ENCODE measurements at places on chromosomes 13 and 19.

DNA sequence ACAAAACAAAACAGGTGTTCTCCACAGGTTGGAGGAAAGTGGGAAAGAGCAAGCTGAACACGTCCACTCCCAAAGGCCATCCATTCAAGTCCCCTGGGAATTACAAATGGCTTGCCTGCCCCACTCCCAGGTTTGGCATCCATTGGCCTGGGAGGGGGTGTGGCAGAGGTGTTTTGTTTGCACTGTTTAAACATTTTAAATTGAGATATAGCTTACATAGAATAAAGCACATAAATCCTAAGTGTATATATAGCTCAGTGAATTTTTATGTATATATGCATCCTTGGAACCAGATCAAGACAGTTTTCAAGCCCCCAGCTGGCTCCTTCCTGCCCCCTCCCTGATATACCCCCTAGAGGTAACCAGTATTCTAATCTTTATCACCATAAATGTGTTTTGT, 12.7 kb downstream of the SLC25A42 start:
- no peak for DNase-seq

DNA sequence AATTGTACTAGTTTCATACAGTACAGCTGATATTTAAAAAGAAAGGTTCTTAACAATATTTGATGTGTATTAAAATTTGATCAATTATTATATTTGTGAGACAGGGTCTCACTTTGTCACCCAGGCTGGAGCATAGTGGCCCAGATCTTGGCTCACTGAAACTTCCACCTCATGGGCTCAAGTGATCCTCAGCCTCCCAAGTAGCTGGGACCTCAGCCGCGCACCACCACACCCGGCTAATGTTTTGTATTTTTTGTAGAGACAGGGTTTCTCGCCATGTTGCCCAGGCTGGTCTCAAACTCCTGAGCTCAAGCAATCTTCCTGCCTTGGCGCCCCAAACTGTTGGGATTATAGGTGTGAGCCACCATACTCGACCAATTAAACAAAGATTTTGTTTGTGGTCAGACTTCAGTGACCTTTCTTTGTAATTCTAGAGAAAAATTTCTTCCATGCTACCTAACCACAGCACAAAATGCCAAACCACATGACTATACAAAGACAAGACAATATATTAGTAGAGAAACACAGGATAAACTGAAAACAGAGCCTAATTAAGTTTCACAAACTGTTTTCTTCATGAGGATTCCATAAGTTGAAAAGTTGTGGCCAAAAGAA, 59.6 kb downstream of the RBM26 start:
- DNase-seq, result no peak

GRCh38 chr19:15323496-15324235, 8.7 kb downstream of the BRD4 start:
- DNase-seq, result no peak

GRCh38 chr19:38975214-38975860, at the start of gene FBXO17:
FBXO17 (minus strand) TSS chr19:38975742; CDS start chr19:38950319, 25,423 bp downstream.
- no peak for DNase-seq

- no peak for DNase-seq
Observed at GRCh38 chr13:26821672-26822071, 61.1 kb upstream of the GPR12 start.

GRCh38 chr13:21012841-21013681, 48.3 kb downstream of the LATS2 start:
- DNase-seq, result no peak

GRCh38 chr19:22354665-22355064, 67.5 kb downstream of the ZNF98 start:
- no peak for DNase-seq

- DNase-seq, result peak; percentile 58
Observed at GRCh38 chr19:518598-519231, 11.4 kb downstream of the TPGS1 start.

DNA sequence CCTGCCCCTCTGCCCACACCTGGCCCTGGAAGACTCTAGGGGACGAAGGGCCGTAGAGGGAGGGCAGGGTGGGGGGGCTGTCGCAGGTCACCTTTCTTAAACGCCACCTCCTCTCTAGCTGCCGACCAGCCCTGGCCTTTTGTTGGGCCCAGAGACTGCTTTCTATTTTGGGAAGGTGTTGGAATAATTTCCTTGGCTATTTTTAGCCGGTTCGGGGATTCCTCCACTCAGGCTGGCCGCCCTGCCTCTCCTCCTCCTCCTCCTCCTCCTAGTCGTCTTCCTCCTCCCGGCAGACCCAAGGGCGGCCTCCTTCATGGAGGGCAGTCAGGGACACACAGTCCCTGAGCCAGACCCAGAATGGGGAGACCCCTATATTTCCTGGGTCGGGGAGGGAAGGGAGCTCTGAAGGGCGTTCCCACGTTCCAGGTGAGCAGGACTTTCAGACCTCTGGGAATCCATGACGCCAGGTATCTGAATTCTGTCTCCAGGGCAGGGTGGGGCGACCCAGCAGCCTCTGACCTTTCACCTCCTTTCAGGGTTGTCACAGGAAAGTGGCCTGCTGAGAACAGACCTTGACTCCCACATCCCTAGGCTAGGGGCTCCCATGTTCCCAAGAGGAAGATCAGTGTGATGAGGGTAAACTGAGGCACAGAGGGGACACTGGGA, 19.9 kb downstream of the GADD45B start:
- DNase-seq, result no peak

DNA sequence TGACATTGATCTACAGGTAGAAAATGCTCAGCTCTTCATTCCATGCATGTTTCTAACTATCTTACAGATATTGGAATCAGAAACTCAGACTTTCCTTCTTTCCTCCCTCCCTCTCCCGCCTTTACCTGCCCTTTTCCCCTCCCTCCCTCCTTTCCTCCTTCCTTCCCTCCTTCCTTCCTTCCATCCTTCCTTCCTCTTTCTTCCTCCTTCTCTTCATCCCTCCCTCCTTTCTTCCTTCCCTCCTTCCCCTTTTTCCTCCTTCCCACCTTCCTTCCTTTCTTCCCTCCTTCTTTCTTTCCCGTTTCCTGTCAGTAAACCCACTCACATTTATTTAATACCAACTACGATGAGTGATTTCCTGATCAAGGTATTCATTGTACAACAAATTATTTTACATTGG, 113.4 kb upstream of the IRS2 start:
- no peak for DNase-seq

DNA sequence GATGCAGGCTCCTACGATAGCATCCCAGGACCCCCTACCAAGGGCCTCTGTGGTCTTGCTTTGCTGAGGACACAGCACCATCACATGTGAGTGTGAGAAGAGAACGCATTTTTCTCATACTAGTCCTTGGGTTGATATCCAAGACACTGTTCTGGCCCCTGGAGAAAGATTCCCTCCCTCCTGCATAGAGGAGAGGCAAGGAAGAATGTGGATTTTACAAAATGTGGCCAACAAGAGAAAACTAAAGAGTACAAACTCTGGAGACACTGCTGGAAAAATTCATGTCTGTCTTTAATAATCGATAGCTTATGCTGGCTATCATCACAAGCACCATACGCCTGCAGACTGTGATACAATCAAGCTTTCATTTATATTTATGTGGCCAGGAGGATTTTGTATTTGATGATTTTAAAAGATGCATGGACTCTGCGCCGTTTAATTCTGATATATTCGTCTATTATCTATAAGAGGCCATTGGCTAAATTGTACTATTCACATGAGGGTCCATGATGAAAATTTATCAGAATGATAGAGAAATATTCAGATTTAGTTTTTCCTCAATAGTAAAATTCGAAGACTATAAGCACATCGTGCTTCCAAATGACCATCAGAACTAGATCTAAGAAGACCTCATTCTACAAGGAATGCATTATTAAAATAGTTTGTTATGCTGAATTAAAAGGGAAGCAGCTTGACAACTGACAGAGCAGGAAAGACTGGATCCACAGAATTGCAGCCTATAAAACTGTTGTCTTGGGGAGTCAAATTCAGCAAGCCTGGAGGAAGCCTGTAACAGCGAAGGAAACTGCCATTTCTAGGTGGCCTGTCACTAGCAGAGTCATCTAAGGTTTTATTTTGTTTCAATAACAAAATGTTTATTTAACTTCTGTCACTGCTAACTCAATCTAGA, 578.7 kb downstream of the DIAPH3 start:
- no peak for DNase-seq

DNA sequence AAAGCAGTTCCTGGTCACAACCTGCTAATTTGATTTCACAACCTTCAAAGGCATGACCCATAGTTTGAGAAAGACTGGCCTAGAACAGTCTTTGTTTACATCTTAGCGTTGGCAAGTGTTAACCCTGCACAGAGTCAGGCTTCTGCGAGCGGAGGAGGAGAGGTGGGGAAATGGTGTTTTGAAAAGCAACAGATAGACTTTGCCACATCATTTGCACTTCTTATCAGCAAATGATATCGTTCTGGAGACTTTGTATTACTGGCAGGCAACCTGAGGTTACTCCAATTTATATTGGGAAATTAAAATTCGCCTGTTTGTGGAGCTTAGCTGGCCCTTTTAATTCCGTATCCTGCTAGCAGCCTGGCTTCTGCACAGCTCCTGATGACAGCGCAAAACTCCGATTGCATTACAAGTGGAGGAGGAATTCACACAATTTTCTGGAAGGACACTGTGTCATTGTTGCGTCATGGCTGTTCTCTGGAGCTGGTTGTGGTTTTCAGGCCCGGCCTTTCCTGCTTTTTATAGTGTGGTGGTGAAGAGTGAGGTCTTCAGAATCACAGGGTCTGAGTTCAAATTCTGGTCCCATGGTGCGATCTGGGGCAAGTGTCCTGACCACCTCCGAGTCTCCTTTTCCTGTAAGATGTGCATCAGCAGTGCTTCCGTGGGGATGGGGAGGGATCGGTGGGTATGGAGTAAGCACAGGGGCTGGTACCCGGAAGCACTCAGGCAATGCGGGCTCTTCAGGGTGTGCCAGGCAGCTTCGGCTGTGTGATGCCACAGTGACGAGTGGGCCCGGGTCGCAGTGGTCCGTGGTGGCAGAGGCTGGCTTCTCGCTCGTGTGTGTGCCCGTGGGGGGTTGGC, 49.1 kb upstream of the EHD2 start:
- DNase-seq, result no peak

DNA sequence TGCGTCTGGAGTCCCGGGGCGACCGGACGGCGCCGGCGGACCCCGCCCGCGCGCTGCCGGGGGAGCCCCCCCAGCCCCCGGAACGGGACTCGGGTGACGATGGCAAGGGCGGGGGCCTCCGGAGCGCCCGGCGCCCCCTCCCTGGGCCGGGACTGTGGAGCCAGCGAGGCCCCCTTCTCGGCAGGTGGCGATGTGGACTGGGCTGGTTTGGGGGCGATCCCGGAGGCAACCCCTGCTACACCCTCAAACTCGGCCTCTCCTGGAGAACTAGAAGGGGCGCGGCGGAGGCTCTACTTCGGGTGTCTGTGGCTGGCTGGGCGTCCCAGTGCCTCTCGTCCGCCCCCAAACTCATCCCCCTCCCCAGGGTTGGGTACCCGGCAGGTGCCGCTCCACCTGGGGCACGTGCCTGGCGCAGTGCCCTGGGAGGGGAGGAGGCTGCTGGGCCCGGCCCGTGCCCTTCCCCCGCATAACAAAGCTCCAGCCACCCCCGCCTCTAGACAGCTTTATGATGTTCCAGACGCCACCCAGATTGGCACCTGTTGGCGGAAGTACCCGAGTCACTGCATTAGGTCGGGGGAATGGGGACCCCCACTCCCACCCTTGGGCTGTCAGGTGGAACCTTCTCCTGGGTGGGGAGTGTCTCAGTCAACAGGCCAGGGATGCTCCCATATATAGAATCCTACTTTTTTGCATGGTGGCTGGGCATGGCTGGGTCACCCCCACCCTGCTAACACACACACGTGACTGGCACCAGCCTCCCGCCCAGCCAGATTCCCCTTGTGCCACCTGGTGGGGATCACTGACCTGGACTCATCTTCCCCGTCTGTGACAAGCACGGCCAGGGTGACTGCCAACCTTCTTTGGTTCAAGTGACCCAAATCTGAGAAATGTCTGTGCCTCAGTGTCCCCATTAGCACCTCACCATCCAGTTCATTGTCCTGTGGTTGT, 722 bp downstream of the PKN1 start:
- DNase-seq, result peak; percentile 62

GRCh38 chr13:37085606-37086005, 19.9 kb downstream of the CSNK1A1L start:
- no peak for DNase-seq

DNA sequence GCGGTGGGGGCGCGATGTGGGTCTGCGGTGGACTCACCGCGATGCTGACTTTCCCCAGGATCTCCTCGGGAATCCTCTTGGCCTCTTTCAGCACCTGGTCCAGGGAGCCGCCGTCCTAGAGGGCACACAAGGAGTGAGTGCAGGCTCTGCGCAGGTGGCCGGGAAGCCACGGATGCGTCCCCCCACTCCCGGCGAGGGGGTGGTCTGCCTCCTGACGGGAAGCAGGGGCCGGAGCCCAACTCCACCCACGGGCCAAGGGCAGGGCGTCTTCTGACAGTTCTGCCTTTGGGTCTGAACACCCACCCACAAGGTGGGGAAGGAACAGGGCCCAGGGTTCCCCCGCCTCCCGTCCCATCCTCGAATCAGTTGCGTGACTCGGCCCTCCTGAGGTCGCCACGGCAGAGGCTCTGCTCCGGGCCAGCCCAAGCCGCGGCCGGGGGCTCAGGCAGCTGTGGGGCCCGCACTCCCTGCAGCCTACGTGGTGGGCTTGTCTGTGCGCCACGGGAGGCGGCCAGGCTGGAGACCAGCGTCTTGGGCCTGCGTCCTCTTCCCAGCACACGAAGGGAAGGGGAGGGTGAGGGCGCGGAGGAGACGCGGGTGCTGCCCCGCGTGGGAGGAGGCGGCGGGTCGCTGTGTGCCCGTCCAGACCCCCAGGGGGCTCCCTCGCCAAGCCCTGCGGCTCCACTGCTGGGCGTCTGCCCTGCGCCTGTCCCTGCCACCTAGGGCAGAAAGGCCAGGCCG, 21.4 kb downstream of the MAP2K2 start:
- no peak for DNase-seq

DNA sequence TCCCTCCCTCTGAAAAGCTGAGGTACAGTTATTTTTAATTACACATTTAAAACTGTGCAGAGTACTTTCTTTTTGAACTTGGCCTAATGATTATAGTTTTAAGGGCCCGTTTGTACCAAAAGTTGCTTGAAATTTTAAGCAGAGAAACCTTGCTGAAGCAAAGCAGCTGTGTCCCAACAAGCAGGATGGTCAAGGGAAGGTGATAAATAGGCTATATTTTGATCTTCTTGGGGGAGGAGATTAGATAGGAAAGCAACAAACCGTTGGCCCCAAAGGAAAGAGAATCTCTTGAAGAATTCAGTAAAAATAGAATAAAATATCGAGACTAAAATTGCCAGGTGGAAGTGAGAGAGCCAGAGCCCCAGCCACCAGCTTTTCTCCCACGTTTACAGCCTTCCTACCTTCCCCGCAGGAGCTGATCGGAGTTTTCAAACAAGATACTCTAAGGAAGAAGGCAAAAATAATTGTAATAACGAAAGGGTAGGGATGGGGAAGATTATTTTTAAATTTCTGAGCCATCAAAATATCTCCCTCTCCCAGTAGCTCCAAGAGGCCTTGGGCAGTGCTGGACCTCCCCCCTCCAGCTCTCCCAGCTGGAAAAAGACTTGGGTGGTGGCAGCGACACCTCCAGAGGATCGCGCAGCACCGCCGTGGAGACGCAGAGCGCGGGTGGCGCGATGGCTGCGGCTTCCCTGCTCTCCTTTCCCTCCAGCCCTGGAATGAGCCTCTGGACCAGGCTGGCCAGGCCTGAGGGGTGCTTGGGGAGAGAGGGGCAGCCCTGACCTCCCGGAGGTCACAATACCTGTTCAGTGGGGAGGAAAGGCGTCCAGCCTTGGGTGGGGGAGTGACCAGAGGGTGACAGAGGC, 5.8 kb downstream of the ZIC2 start:
- no peak for DNase-seq

Data from stimulated activated CD4-positive, alpha-beta T cell treated with anti-CD3 and anti-CD28 coated beads, Interleukin-1b, Interleukin-23, amount 100 ng/mL, for 4 hours (primary cell).